ENCODE measurements at places on chromosomes 4 and X. TPM values are rescaled to one million over a fixed set of nuclear protein-coding genes. Genes with fewer than 3 reads are reported as not detected.

GRPR gene
- 18.5 TPM for total RNA-seq

DUSP9 gene
- 0.63 TPM for total RNA-seq

DNA sequence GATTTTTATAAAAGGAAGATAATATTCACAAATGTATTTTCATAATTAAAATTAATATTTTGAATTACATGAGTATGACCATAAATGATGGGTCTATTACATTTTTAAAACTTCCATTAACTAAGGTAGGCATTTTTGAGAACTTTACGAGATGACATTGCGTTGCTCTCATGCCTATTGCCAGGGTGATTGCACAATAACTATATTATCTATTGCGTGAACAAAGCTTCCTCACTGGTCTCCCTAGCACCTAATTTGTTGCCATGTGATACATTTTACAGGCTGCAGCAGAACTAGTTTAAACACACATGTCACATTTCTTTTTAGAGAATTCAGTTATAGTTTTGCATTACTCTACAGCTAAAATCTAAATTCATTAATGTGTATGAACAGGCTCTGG lies 289.7 kb upstream of the GRID2 start:
- no peak for DNase-seq

- DNase-seq, result no peak
Measured at GRCh38 chrX:124289443-124289842, 43.0 kb upstream of the TEX13D start.

- no peak for DNase-seq
Measured at GRCh38 chr4:116055857-116056827, 942.7 kb upstream of the NDST4 start.

USP17L28 gene
- total RNA-seq, result not detected

DUSP21 gene
- not detected for total RNA-seq

GRCh38 chr4:17117746-17118145 lies 219.3 kb upstream of the LDB2 start:
- DNase-seq, result no peak

GRCh38 chrX:53320543-53321229 lies 39.3 kb upstream of the IQSEC2 start:
- no peak for DNase-seq

DNA sequence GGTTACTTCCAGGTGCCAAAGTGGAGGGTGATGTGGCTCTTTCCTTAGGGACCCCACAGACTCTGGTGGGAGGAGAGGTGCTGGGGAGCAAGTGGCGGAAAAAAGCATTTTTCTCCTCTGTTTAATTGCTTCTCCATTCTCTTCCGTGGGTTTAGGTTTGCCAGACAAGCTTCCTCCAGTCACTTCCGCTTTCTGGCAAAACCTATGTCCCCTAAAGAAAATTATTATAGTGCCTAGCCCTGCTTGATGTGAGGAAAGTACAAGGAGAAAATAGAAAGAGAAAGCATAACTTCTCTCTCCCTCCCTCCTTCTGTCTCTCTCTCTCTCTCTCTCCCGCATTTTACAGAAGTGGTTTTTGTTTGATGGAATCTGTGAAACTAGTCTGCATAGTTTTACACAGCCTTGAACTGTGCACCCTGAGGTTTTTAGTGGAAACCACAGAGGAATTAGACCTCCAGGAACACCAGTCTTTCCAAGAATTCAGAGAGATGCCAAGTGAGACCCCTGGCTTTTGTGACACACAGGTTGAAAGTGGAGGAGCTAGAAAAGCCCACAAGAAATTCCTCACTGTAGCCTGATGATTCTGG lies 231.1 kb upstream of the ANXA3 start:
- DNase-seq, result no peak

DNA sequence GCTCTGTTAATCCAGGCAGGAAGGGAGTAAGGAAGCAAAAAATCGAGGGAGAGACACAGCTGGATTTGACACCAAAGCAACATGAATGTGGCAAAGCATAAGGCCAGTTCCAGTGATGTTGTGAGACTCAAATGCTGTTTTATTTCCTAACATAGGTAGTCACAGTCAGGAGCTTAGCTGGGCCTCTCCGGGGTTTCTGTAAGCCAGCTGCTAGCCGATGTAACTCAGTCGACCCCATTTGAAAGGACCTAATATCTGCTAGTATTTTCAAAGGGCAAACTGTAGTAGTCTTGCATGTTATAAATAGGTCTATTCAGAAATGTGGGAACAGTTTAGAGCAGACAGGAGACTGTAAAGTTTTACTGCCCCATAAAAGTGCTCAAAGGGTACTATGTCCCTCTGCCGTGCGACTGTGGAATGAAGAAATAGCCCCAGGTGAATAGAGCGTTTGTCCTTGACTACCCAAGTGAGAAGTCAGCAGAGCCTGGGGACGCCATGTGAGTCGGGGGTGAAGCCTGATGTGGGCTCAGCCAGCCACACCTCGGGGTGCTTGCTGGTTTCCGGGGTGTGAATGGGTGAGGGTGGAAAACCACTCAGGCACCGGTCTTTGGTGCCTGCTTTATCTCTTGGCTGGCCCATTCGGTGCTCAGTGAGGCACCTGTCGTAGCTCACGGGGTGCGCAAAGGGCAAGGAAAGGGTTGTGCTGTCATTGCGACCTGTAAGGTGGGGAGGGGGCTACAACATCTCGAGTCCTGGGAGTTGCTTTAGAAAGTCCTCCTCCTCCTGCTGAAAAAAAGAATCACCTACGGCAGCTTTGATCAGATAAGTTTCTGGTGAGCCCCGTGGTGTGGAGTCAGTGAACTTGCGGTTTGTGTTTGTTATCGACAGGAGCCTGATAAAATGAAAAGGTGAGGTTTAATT lies 745 bp downstream of the TRIM2 start:
- DNase-seq, result no peak

CRMP1 gene
- 117 TPM for total RNA-seq

GRCh38 chr4:75718529-75718928 lies 5.8 kb upstream of the USO1 start:
- DNase-seq, result no peak

DNA sequence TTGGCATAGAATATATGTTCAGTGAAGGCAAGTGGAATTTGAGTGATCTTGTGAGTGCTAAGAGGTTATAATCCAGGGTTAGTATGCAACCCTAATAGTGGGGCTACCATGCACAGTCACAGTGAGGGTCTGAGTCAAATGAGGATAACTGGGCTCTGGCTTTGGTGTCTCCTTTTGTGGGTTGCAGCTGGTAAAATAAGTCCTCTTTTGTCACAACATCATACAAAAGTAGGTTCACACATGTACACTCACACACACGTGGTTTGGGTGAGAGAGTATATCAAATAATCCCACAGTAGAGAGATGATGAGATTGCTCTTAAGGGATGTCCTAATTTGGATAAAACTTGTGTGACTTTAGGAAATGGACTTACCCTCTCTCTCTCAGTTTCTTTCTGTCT lies 79.6 kb upstream of the EOLA2 start:
- DNase-seq, result no peak

GRCh38 chrX:38857736-38858523 lies 56.7 kb downstream of the MID1IP1 start:
- no peak for DNase-seq

GRCh38 chr4:185212581-185212980 lies 3.2 kb downstream of the SNX25 start:
- no peak for DNase-seq

GRCh38 chr4:149048451-149049143 lies 606.4 kb upstream of the NR3C2 start:
- no peak for DNase-seq

SPIN3 gene
- 13.3 TPM for total RNA-seq

GRCh38 chr4:8370835-8371595 lies 69.5 kb downstream of the ACOX3 start:
- DNase-seq, result no peak

DNA sequence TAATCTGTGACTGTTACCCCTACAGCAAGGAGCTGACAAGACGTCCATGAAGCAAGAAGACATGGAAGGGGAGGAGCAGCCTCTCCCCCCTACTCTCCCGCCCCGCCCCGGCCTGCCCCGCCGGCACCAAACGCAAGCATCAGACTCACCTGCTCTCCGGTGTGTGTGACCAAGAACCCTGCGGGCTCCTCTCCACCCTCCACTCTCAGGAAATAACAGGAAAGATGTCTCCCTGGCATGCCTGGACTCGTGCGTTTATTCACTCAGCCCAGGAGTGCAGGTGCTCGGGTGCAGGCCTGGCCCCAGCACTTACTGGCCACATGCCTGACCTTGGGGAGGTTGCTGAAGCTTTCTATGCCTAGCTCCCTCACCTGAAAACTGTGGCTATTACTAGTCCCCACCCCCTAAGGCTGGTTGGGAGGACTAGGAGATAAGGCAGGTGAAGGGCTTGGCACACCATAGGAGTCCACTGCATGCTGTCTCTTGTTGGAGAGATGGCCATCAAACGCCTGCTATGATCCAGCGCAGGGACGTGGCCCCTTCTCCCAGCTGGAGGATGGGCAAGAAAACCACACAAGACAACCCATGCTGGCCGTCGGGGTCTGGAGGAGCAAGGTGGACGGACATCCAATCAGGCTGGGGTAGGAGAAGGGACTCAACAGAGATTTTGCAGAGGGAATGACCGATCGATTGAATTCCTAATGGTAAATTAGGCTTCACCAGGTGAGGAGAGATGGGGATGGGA lies 34.9 kb upstream of the CLDN24 start:
- no peak for DNase-seq

- no peak for DNase-seq
Measured at GRCh38 chrX:24672701-24673190, 21.0 kb upstream of the POLA1 start.

GRCh38 chr4:168856312-168856711 lies 153.7 kb downstream of the CBR4 start:
- no peak for DNase-seq

- DNase-seq, result no peak
Measured at GRCh38 chr4:177185151-177185550, 124.5 kb upstream of the NEIL3 start.

GRCh38 chr4:118082182-118082581 lies 47.9 kb downstream of the NDST3 start:
- DNase-seq, result no peak

GRCh38 chr4:136927172-136927571 lies 605.1 kb downstream of the PCDH18 start:
- no peak for DNase-seq

CHRNA9 gene
- total RNA-seq, result 1.5 TPM

ITM2A gene
- 35.7 TPM for total RNA-seq

BEND2 gene
- total RNA-seq, result not detected

PAGE4 gene
- total RNA-seq, result not detected

- DNase-seq, result no peak
Measured at GRCh38 chrX:17644001-17644400, 93.3 kb upstream of the SCML1 start.

ZNF141 gene
- 45.9 TPM for total RNA-seq

GLRA2 gene
- total RNA-seq, result not detected

DNA sequence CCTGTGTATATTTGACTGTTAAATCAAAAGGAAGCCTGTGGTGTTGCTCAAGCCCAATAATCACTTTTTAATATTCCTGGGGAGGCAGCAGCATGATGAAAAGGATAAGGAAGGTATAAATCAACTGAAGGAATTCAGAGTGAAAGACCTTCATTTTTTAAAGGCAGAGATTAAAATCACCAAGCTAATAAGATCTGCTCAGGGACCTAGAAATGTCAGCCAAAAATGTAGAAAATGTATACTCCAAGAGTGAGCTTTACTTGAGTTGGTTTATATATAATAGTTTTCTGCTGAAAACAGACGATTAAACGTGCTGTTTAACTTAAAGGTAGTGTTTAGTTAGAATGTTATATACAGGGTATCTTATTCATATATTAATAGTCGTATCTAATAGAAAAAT lies 549.3 kb downstream of the IQCM start:
- DNase-seq, result no peak

DNA sequence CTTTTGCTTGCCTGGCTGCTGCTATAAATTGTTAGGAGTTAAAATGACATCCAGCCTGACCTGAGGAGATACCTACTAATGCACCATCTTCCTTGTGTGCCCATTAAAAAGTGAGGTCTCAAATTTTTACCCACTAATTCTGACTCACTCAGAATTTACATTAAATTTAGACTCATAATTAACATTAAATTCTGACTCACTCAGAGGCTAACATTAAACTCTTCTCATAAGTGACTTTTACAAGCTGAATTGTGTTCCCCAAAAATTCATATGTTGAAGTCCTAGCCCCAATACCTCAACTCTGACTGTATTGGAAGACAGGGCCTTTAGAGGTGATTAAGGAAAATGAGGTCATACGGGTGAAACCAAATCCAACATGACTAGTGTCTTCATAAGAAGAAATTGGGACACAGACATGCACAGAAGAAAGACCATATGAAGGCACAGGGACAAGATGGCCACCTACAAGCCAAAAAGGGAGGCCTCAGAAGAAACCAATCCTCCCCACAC lies 11.8 kb downstream of the CASP6 start:
- DNase-seq, result no peak

DNA sequence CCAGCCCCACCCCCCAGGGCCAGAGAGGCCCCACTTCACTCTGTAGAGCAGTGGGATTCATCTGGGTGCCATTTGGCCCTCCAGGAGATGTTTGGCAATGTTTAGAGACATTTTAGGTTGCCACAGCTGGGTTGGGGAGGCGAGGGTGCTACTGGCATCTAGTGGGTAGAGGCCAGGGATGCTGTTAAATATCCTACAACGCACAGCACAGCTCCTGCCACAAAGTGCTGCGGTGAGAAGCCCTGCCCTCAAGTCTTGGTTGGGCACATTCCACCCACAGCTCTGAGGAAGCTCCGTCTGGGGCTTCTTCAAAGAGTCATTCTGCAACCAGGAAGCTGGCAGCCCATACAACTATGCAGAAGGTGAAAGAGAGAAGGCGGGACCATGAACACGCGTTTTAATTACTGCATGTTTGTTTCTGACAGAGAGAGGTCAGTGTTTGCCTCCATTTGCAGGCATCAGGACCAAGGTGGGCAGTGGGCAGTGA lies 48.1 kb upstream of the FAM9C start:
- no peak for DNase-seq

PRDM8 gene
- 0.10 TPM for total RNA-seq

GRCh38 chr4:82256718-82257117 lies 117.1 kb downstream of the HNRNPD start:
- no peak for DNase-seq

- DNase-seq, result no peak
Measured at GRCh38 chr4:2746891-2747695, 9.0 kb downstream of the TNIP2 start.

DNA sequence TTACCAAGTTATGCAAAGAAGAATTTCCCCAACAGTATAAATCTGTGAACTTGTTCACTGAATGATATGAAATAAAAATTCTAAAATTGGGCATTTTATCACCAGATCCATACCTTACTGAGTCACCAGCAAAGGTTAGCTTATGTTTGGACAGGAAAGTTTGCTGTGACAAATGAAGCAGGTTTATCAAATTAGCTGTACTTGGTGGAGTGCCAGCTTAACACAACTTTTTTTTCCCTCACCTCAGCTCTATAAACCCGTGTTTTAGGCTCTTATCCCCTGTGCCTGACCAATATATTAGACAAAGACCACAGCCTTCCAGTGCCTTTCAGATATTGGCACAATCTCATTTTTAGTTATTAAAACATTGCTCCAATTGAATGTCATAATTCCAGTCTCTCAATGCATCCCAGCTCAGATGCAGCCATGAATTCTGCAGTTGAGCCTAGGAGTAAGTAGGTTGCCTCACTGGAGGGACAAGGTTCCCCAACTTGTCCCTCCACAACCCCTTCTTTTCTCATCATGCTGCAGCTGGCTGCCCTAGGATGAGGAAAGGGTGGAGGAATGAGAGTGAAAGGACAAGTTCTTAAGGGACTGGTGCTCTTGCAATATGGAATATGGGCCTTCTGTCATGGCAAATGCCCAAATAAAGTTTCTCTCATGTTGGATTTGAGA lies 27.0 kb upstream of the PDGFC start:
- no peak for DNase-seq

- DNase-seq, result no peak
Measured at GRCh38 chrX:33808636-33809035, 323.5 kb downstream of the FAM47A start.

- peak; percentile 89 for DNase-seq
Measured at GRCh38 chr4:17576932-17577664, at the start of gene LAP3. LAP3 (plus strand) TSS chr4:17577198; CDS start chr4:17577466, 268 bp downstream.
